ENCODE measurements at places on chromosomes 13 and 19.

DNA sequence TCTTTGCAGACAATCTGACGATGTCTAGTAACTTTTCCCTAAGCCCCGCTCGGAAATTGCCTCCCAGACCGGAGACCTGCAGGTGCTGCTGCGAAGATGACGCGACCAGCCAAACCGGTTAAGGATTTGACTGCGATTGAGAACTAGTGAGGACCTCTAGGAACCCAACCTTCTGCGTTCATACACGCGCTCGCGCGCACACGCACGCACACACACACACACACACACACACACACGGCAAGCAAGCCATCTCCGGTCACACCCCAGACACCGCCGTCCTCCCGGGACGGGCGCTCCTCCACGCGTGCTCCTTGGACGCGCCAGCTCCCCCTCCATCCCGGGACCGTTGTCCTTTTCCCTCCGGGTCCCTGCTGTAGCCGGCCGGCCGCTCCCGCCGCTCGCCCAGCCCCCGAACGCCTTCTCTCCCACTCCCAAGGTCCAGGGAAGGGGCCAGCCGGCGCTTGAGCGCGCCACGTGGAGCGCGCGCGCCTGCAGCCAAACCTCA is 1.2 kb downstream of the TBC1D4 start:
- DNase-seq, result no peak

DNA sequence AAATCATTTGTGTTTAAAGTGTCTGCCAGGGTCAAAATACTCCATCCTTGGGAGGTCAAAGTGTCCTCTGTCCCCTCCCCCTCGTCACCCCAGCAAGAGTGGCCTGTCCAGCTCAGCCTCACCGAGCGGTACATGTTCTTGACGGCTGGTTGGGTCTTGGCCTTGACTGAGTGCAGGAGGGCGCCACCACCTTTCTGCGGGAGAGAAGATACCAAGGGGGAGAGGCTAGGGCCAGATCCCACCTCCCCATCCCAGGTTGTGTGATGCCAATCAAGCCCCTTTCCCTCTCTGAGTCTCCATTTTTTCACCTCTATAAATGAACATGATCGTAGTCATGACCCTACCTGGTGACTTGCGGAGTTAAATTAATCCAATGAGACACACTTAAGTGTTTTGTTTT is 6.1 kb downstream of the CRB3 start:
- DNase-seq, result no peak

DNA sequence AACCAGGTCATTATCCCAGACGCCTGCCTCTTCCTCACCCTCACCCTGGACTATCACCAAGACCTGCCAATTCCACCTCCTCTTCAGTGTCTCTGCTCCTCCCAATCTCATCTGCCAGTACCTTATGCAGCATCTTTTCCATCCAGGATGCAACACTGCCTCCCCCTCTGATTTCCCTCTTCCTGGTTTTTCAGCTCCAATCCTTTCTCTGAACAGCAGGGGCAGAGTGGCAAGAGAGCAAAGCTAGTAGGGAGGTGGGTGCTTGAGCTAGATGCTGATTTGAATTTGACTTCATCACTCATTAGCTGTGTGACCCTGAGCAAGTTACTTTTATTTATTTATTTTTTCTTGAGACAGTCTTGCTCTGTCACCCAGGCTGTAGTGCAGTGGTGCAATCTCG is 25.6 kb upstream of the CABP5 start:
- no peak for DNase-seq

- DNase-seq, result no peak
Observed at GRCh38 chr13:32446773-32447465, 19.0 kb upstream of the N4BP2L1 start.

- no peak for DNase-seq
Observed at GRCh38 chr13:112683581-112683980, 6.3 kb upstream of the ATP11A start.

DNA sequence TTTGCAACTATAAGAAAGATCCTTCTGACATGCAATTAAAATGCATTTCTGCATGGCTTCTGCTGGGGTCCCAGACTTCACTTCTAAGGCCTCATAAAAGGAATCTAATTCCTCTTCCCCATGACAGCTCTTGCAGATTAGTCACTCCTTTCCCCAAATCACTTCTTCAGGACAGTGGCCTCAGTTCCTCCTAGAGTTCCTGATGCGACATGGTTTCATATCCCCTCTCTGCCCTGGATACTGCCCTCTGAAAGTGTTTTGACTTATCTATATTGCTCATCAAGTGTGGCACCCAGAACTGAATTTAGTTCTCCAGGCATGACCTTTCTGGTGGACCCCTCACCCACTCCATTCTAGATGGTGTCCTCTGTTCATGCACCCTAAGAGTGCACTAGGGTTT is 238.1 kb downstream of the FOXO1 start:
- no peak for DNase-seq

DNA sequence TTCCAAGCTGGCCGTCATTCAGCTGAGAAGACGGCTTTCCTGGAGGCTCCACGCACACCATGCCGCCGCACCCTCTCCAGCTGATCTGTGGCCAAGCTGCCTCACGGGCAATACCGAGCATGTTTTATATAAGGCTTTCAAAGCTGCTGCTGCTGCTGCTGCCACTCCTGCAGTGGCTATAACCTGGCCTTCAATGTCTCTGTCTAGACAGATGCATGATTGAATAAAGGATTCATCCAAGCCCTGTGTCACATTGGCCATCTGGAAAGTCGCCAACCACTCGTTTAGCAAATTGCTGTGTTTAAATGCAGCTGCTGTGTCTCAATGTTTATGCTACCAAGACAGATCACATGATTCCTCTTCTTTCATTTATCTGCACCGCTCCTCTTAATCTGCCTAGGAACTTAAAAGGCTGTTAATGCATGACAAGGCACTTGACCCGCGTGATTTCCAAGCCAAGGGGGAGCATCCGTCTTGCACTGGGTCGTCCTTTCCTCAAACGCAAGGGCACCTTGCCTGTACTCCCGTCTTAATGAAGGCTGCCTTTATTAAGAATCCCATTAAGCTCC is 114.3 kb downstream of the TEX26 start:
- DNase-seq, result no peak

DNA sequence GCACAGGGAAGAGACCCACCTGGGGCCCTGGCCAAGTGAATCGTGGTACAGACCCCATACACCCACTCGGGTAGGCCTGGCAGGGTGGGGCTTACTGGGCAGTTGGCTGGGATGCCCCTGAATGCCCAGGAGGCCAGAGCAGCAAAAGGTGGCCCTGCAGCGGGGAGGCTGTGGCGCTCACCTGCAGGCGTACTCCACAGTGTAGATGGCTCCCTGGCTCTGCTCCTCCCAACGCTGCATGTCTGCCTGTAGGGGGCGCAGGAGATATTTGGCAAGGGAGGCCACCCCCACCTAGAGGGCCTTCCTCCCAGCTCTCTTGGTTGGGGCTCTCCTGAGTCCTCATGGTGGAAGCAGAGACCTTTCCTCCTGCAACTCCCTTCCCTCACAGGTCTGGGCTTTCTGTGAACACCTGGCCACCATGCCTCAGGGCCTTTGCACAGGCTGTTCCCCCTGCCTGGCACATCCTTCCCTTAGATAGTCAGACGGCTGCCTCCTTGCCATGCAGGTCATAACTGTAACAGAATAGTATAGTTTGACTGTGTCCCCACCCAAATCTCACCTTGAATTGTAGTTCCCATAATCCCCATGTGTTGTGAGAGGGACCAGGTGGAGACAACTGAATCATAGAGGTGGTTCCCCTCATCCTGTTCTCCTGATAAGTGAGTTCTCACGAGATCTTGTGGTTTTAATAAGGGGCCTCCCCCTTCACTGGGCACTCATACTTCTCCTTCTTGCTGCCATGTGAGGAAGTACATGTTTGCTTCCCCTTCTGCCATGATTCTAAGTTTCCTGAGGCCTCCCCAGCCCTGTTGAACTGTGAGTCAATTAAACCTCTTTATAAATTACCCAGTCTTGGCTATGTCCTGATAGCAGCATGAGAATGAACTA is 5.9 kb downstream of the BORCS8 start:
- DNase-seq, result peak; percentile 32

DNA sequence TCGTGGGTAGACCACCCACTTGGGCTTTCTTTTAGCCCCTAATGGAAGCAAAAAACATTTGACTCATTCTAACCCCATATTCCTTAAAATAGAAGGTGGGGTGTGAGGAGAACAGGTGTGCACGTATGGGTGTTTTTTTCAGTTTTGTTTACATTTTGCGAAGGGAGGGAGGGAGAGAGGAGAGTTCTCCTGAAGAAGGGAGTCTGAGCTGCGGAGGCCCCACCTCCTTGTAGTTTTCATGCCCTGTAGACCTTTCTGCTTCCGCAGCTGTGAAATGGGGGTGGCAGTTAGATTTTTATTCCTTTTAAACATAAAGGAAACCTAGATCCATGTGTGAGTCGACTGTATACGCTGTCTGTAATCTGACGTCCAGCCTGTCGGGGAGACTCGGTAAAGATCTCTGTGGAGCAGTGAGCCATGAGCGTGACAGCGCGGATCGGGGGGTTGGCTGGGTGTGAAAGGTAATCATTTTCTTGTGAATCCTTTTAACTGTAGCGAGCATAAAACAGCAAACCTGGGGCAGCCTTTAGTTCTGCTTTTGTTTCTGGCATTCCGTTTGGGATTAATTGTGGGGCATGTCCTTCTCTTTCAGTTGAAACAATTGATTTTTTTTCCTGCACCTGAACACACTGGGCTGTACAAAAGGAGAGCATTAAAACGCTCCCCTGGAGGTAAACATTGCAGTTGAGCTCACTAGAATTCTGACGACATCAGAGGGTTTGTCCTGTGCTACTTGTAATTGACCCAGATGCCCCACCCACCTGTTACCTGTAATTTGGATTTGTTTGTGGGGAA is 2.3 kb downstream of the UPF1 start:
- DNase-seq, result no peak

- no peak for DNase-seq
Observed at GRCh38 chr13:102768909-102769308, 4.7 kb downstream of the TEX30 start.

DNA sequence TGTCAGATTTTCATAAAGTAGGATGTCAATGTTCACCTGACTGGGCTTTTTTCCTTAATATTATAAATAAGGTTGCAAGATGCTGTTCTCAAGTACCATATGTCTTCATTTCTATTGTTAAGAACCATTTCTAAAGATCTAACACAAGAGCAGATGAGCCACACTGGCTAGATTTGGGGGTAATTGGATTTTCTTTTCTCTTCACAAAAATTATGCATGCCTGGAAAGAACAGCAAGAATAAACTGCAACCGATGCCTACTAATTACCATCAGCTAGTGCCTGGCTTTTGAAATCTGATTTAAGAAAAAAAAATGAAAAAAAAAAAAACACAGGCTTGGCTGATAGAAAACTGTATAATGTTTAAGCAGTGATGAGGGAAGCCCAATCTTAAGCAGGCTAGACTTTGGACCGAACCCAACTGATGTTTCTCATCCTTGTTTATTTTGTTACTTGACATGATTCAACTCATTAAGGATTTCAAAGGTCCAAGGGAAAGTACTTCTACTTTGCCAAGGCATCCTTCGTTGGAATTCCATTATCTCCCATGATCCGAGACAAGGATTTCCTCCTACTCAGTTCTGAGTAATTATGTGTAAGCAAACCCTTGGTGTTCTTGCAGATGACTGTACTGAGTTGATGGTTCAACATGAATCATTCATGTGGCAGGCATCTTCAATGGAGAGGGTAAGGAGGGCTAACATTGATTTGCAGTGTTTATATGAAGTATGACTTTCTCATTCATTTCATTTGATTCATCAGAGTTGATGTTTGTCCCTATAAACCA is 300.5 kb downstream of the SPRY2 start:
- no peak for DNase-seq

DNA sequence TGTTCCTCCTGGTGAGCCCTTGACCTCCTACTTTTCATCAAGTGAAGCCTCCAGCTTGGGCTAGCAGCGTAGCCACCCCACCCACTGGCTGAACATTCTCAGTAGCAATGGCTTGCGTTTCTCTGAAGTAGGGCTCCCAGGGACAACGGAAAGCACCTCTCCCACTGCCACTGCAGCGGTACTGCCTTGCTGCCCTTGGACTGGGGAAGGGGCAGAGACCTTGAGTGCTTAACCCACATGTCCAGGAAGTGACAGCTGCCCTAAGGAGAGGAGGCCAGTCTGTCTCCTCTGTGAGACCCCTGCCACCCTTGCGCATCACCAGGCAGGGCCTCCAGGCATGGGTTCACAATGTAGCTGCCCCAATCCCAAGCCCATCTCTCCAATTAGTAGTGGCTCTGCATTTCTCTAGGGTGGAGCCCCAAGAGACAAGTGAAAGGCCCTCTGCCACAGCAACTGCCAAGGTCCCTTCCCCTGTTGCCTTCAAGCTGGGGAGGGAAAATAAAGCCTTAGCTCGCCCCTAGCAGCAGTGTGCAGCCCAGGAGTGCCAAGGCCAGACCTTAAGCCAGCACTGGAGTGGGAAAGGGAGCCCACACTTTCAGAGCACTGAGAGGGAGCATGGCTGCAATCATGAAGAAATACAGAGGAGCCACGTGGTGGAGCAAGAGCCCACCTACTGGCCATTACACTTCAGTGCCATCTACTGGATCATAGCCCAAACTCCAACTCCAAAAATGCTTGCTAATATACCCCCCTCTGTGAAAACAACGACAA is 175.9 kb upstream of the TRPC4 start:
- no peak for DNase-seq
